Activated naive CD4-positive, alpha-beta T cell treated with Interleukin-2 at 50 U/mL for 16 hours (primary cell): ENCODE measurements at places on chromosomes 2 and 18.
A peak's percentile ranks its signal among the peaks of the same experiment; 100 is the strongest.

DNA sequence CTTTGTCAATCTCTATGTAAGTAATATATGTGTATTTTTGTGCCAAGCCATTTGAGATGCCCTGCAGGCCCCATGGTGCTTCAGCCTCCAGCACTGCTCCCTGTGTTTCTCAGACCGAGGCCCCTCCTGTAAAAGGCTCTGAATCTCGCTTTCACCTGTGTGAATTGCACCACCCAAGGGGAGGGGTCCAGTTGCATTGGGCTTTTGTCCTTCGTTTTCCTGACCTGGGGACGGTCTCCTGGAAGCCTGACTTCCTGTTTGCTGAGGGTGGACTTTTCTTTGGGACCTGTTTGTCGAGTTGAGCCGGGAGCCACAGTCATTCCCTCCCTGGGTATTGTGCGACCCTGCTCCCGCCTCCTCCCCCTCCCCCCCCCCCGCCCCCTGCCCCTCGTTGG, 48.9 kb downstream of the AGAP1 start:
- DNase-seq, result no peak

DNA sequence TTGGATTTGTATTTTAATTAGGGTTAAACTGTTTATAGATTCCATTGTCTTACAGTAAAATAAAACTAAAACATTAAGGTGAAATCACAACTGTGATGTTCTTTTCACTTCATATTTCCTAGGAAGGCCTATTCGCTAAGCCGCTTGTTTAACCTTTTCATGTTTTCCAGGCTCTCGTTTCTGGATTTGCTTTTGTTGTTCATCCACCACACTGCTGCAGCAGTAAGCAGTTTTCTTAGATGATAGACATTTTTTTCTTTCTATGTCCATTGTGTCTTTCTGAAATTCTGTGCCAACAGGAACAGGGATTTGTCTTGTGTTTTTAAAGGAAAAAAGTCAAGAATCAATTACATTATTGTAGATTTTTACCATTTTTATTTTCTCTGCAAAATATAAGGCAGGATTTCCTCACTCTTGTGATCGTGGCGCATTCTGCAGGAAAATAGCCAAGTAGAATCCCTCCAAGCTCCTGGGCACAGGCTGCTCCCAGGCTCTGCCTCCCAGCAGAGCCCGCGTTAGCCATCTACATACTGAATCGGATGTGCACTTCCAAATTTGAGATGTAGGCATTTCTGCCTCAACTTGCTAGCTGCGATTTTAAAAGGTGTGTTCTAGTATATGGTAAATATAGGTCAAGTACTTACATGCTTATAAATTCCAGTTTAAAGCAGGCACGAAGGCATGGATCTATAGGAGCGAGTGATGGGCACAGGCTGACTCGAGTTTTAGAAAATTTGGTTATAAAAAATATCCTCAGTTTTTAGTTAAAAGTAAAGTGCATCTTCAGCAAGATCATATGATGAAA, 10.2 kb downstream of the TSHZ1 start:
- no peak for DNase-seq

DNA sequence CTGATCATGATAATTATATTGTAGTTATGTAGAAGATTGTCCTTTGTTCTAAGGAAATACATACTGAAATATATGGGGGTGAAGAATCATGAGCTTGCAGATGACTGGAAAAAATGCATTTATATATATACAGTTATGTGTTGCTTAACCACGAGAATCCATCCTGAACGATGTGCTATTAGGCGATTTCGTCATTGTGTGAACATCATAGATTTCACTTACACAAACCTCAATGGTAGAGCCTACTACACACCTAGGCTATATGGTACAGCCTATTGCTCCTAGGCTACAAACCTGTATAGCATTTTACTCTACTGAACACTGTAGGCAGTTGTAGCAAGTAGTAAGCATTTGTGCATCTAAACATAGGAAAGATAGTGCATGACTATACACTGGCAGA, 2.6 kb upstream of the ACAA2 start:
- no peak for DNase-seq

DNA sequence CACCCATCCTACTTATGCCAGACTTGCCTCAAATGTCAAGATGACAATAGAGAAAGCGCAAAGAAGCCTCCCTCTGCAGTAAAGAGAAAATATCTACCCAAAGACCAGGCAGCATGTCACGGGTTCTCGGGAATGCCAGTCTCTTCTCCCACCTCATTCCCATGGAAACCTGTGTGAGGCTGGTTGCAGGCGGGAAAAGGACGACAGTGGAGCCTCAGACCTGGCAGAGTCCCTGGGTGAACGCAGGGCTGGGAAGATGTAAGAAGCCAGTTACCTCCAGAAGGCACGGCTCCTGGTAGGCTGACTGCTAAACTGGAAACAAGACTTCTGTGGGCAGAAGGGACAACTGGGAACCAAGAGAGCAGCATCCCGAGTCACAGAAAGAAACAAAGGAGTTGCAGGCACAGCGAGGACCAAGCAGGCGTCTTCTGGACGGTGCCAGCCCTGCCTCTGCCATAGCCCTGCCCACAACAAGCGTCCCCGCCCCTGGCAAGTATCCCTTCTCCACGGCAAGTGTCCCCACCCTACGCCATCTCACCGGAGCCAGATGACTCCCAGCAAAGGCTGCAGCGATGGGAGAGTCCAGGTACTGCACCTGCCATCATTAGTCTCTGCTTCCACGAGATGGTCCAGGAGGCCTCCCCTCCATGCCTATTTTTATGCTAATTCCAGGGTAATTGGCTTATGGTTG, 440.8 kb upstream of the MYT1L start:
- DNase-seq, result no peak

DNA sequence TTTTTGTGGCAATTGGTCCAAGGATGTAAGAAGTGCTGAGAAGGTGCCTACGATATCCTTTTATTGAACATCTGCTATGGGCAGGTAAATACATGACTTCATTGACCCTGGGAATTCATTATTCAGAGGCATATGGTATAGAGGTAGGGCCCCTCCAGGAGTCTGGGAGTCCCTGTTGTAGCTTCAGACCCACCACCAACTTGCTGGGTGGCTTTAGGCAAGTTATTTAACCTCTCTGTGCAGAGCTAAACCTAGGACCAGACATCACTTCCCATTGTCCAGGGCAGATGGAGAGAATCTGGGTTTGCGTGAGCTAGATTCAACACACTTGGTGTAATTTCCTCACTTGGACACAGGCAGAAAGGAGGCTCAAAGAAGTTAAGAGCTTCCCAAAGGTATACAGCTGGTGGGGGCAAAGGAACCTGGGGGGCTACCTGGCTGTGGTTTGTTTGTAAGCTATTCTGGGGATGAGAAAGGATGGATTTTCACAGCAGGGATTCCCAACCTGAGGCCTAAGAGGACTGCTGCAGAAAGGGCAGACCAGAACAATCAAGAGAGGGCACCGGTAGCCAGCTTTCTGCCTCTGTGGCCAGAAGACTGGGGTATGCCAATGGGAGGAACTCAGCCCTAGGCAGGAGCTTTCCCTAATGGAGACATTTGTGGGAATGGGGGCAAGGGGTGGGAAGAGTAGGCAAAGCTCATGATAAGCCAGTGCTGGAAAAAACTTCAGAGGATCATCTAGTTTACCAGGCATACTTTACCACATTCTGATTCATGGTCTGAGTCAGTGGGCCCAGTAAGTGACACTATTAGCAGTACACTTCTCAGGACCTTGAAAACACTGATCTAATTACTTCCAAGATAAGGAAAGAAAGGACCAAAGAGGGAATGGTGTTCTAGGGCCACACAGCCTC, 102.7 kb upstream of the SMAD2 start:
- DNase-seq, result no peak

- peak; percentile 68 for DNase-seq
Observed at GRCh38 chr18:77062518-77063003, 70.0 kb downstream of the MBP start.

GRCh38 chr2:60353406-60353800, 200.1 kb downstream of the BCL11A start:
- no peak for DNase-seq

- DNase-seq, result no peak
Observed at GRCh38 chr2:128661311-128661710, 342.6 kb upstream of the HS6ST1 start.

- DNase-seq, result no peak
Observed at GRCh38 chr18:9838144-9838877, 47.5 kb upstream of the TXNDC2 start.

DNA sequence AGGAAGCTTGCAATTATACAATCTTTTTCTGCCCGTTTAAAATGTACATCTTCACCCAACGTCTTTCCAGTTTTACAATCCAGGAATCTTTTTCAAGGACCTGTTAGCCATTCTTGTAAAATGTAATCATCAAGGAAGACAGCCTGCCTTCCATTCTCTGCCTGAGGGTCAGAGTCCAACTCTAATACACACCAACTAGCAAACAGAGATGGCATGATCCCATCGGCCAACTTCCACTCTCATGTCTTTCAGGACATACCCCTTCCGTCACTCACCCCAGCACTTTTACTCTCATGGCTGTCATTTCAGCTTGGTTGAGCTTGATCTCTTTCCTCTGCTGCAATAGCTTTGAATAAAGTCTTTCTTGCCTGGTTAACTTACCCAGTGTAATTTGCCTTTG, 172.5 kb upstream of the NETO1 start:
- DNase-seq, result no peak

GRCh38 chr18:49907346-49907929, 94.1 kb upstream of the ACAA2 start:
- DNase-seq, result no peak

DNA sequence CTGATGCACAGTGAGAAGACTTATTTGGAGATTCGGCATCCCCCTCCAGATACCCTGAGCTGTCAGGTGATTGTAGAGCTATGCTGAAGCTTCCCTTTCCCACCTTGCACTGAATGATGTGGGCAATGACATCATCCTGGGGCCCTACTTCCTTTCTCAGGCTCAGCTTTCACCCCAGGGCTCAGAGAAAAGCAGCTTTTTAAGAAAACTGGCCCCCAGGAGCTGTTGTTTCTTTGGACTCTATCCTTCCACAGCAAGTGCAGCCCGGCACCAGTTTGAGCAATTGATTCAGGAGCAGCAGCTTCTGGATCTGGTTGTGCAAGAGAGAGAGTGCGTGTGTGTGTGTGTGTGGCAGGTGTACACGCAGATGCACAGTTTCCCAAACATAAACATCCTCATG, 251.3 kb downstream of the ANAPC1 start:
- DNase-seq, result no peak

DNA sequence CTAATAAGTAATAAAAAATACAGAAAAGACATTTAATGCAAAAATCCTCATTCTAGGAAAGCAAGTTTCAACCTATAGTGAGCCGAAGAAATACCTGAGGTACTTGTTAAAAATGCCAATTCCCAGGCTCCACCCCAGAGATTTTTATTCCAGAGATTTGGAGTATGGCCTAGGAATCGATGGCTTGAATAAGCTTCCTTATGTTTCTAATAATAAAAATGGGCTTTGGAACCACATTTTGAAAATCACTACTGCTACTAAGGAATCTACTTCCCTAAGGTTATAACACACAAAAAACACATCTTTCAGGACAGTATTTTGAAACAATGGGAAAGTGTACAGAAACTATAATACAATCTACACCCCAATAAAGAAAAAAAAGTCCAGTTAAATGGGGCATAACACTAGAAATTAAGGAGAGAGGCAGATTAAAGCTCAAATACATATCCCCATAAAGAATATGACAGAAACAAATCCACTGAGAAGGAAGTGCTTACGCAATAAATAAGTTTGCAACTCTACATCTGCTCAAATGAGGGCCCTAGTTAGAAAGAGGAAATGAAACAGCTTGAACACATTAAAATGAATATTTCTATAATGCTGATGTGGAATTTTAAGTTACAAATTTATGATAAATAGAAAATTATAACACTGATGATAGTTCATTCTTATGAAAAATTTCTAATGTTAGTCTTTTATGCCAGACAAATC, 103.7 kb downstream of the EPB41L3 start:
- DNase-seq, result no peak

- no peak for DNase-seq
Observed at GRCh38 chr2:197210430-197210829, 100.2 kb downstream of the ANKRD44 start.

- no peak for DNase-seq
Observed at GRCh38 chr2:136980303-136980702, 215.0 kb downstream of the THSD7B start.

DNA sequence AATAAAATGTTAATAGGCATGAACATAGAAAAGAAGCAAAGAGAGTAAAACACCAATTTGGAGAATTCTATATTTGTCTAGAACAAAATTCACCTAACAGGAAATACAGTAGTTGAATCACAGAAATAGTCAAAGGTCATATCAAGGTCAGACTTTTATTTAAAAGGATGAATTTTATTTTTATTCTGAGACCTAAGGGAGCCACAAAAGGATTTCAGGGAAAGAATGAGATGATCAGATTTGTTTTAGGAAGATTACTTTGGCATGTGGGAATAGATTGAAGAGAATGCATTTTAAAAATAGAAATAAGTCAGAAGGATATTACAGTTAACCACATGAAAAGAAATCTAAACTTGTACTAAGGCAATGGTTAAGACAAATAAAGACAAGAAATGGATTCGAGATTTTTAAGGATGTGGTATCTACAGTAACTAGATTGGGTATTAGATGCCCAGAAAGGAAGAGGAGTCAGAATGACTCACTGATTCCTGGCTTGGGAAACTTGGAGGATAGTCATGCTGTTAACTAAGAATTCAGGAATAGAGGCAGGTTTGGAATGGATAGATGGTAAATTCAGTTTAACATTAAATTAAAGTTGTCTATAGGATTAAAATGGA, 56.0 kb downstream of the METTL4 start:
- DNase-seq, result no peak

- no peak for DNase-seq
Observed at GRCh38 chr2:3596901-3597417, 2.0 kb downstream of the COLEC11 start.

DNA sequence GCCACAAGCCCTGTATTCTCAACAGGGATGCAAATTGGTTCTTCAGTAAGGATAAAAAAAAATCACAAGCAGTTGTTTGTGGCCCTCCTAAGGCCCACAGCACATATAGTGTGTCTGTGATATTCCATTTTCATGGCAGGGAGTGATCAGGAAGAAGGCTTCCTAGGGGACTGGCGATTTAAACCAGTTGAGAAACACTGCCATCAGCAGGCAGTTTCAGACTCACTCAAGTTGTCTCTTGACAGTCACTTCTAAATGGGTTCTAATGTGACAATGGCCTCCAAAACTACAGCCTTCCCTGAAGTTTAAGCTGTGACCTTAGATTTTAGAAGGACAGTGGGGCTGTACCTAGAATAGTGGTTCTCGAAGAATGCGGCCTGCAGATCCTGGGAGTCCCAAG, 6.0 kb downstream of the CIAO1 start:
- DNase-seq, result no peak

DNA sequence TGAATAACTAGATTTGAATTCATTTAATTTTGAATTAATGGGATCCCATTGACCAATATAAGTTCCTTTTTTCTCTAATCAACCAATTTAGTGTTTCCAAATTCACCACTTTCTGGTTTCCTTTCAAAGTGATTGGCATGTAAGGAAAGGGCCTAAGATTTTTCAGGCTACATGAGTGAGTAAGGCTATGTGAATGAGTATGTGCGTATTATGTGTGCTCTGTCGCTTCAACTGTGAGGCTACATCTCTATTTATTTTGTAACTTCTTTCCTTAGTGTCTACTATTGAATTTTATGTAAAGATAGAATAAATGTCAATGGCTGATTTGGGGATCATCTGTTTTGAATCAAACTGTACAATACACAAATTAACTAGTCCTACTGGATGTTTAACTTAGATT, 110.6 kb downstream of the ABCA12 start:
- DNase-seq, result no peak

- DNase-seq, result peak; percentile 7
Observed at GRCh38 chr2:171247741-171248662, 87.3 kb upstream of the TLK1 start.
